ENCODE measurements at places on chromosomes 7 and 10.

DNA sequence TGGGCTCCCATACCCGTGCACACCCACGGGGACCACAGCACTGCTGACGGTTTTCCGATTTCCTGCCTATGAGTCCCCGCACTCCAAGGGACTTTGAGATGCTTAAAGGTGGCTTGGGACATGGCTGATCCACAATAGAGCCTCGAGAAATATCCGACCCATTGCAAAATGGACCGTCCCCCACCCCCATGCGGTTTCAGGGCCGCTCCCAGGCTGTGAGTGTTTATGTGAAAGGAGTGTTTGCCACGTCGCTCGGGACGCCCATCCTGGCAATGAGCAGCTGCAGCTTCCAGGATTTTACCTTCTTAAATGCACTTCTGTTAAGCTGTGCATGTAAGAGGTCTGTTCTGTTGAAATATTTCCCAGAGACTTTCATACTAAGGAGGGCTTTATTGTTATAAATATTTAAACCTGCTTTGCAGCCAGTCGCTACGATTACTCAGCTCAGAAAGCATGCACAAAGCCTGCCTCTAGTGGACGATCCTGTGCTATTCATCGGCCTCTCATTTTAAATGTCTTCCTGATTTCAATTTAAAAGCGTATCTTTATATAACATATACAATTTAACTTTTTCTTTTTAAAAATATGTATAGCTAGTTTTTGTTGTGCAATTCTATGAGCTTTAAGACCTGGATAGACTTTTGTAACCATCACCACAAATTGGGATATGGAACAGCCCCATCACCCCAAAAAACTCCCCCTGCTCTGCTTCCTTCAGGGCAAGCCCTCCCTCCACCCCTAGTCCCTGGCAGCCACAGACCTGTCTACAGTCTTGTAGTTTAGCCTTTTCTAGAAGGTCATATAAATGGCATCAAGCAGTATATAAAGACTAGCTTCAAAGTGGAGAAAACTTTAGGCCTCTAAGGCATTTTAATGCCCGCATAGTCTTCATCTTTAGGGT, 418.3 kb downstream of the PAXIP1 start:
- peak; percentile 37 for DNase-seq

- no peak for DNase-seq
Observed at GRCh38 chr7:143012001-143012400, 14.9 kb downstream of the OR9A2 start.

GRCh38 chr10:88366772-88367171, 216.3 kb downstream of the RNLS start:
- no peak for DNase-seq

DNA sequence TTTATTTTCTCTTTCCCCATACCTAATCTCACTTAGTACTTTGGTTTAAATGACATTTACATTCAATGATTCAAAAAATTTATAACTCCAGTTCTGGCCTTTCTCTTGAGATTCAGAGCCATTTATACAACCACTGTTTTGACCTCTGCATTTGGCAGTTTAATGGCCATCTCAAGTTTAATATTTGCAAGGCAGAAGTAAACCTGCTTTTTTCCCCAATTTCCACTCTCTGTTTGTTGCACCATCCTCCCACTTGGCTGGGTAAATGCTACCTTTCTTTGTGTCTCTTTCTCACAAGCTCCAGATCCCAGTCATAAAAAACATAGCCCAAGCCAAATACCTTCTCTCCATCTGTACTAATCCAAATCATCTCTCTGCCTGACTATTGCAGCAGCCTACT, 315.2 kb upstream of the MTPN start:
- DNase-seq, result no peak

DNA sequence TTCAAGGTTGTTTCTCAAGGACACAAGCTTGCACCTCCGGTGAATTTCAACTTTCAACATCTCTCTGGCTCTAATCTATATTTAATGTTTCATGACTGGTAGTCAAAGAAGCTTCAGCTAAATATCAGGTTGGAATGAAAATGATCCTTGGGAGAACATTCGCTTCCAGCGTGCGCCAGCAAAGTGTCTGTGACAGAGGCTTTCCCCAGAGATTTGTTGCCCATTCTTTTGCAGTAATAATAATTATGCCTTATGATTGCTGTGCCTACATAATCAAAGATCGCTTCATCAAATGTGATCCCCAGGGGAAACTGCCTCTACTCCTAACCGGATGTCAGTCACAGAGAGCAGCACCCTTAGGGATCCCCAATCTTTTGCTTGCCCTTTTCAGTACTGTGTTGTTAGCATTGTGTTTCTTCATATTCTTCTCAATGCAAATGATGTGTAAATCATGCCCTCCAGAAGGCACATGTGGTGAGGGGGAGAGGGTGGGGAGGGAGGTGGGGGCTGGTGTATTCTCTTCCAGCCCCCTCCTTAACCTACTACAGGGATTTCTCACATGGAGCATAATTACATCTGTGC, 30.5 kb downstream of the FZD1 start:
- DNase-seq, result no peak

- peak; percentile 6 for DNase-seq
Observed at GRCh38 chr10:129030996-129031843, 435.8 kb upstream of the MGMT start.

GRCh38 chr10:22666287-22667092, 47.9 kb downstream of the PIP4K2A start:
- DNase-seq, result no peak

DNA sequence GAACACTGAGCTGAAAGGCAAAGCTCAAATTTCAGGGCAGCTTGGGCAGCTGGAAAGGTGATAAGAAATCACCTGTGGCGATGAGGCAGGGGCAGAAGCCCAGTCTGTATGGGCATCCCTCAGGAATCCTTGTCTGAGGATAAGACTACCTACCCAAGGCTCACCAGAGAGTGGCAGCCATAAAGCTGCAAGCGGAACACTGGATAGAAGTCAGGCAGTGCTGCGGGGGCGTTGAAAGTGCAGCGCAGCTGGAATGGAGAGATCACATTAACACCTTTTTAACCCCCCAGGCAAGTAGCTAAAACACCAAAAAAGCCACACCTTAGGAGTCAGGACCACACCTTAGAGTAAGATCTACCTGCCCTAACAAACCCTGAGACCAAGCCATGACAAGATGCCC, 38.2 kb downstream of the ABCB5 start:
- no peak for DNase-seq

GRCh38 chr10:107970512-107970911, 806.0 kb upstream of the SORCS1 start:
- no peak for DNase-seq

- no peak for DNase-seq
Observed at GRCh38 chr7:30566596-30566995, 28.1 kb upstream of the GARS1 start.

DNA sequence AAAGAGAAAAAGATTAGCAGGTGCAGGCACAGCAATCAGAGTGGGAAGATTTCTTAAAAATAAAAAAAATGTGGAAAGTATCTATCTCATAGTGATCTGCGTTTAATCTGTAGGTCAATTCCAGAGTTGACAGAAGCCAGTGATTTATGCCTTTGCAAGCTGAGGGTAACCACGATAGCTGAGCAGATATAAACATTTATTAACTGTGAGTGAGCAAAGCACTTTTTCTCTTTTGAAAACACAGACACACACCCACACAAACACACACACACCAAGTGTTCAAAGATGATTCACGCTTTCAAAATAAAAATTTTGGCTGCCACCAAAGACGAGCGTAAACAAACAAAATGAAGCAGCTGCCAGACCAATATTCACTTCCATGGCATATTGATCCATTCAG, 243.2 kb upstream of the SLC26A5 start:
- no peak for DNase-seq

GRCh38 chr10:131165092-131165491, 146.4 kb downstream of the TCERG1L start:
- DNase-seq, result no peak

DNA sequence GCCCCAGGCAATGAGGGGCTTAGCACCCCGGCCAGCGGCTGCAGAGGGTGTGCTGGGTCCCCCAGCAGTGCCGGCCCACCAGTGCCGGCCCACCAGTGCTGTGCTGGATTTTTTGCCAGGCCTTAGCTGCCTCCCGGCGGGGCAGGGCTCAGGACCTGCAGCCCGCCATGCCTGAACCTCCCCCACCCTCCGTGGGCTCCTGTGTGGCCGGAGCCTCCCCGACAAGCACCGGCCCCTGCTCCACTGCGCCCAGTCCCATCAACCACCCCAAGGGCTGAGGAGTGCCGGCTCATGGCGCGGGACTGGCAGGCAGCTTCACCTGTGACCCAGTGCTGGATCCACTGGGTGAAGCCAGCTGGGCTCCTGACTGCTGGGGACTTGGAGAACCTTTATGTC, 3.5 kb upstream of the ACSL5 start:
- no peak for DNase-seq

- DNase-seq, result no peak
Observed at GRCh38 chr7:97421307-97421930, 303.9 kb downstream of the SDHAF3 start.

GRCh38 chr7:51062222-51062987, 254.2 kb downstream of the COBL start:
- DNase-seq, result no peak

DNA sequence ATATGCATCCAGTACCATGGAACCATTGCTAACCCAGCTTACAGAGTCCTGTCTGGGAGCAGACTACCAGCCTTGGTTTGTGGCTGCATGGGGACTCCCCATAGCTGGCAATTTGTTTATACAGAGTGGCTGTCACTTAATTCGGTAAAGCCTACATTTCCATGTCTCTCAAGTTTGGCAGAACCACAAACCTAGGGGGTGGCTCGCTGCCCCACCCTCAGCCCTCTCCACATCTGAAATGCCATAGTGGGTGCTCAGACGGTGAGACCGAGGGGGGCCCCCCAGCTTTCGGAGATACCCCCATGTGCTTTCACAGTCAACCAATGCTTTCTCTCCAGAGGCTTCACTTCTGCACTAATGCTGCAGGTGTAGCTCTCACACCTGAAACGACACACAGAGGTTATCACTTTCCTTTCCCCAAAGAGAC, 75.5 kb upstream of the KAT6B start:
- no peak for DNase-seq

DNA sequence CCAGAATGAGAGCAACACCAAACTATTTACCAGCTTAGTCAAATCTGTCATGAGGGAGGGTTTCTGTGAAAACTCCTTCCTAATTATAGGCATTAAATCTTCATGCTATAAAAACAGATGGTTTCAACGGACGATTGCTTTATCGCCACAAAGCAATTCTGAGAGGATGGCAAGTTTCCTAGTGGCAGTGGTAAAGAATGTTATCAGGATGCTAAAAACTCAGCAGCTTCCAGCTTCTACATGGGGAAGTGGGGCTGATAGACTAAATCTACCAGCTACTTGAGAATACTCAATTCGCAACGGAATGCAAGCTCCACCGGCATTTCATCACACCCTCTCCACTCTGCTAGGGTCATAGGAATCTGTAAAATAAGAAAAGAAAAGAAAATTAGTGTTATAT, 41.8 kb downstream of the JCAD start:
- no peak for DNase-seq

GRCh38 chr7:129664029-129665012, 52.8 kb downstream of the NRF1 start:
- no peak for DNase-seq

DNA sequence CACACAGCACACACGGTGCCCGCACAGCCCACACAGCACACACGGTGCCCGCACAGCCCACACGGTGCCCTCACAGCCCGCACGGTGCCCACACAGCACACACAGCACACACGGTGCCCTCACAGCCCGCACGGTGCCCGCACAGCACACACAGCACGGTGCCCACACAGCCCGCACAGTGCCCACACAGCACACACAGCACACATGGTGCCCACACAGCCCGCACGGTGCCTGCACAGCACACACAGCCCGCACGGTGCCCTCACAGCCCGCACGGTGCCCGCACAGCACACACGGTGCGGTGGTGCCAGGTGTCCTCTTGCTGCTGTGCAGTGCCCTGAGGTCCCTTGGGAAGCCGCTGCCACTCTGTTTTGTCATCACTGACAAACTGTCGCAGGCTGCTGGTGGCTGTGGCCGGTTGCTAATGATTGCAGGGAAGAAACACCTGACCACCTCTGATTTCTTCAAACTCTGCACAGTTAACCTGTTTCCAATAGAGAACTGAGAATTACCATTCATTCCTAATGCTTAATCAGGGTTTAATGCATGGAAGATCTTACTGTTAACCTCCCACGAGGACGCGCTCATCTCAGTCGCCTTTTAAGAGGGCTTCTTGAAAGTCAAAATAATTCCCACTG, 66.9 kb downstream of the GLRX3 start:
- DNase-seq, result no peak

GRCh38 chr10:28425422-28425821, 107.5 kb upstream of the WAC start:
- no peak for DNase-seq

DNA sequence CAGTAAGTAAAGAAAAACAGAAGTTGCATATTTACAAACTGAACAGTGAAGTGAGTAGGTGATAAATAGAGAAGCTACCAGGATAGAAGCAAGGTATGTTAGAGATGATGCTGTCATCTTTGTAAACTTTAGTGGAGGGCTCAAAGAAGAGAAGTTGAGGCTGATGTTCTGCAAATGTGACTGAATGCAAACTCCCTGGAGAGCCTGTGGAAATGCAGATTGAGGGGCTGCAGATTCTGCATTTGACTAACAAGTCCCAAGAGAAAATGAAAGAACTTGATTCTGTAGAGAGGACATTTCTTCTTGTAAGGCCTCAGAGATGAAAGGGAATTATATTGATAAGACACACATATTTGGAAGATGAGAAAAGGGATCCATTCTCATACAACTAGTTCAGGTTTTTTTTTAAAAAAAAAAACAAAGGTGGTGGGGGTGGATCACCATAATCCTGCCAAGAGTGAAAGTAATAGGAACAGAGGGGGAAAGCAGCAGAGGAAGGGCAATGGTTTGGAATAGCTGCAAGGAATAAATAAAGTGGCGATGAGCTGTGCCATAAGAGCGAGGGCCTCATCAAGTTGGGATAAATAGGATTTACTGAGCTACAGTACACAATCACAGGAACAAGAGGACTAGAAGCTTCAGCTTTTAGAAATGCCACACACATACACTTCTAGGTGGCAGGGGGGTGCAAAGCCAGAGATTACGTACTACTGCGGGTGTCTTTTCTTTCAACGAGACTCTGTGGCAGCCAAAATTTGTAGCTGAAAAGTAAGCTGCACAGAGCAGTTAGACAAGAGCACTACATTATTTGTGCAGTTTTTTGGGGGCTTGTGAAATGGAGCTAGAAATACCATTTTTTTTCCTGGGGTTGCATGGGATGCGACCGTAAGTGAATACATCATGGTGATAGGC, 778.5 kb downstream of the NRG3 start:
- no peak for DNase-seq

- DNase-seq, result no peak
Observed at GRCh38 chr7:4871930-4872675, 10.3 kb upstream of the PAPOLB start.

- no peak for DNase-seq
Observed at GRCh38 chr10:7484456-7485243, 73.8 kb upstream of the SFMBT2 start.

DNA sequence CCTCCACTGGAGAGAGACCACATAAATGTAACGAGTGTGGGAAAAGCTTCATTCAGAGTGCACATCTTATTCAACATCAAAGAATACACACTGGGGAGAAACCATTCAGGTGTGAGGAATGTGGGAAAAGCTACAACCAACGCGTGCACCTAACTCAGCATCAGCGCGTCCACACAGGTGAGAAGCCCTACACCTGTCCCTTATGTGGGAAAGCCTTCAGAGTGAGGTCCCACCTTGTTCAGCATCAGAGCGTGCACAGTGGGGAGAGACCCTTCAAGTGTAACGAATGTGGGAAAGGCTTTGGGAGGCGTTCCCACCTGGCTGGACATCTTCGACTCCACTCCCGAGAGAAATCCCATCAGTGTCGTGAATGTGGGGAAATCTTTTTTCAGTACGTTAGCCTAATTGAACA, 20.6 kb downstream of the FAM200A start:
- no peak for DNase-seq

- DNase-seq, result no peak
Observed at GRCh38 chr10:26543567-26544306, 105.6 kb downstream of the APBB1IP start.
